ENCODE measurements at places on chromosomes 16 and 17.

DNA sequence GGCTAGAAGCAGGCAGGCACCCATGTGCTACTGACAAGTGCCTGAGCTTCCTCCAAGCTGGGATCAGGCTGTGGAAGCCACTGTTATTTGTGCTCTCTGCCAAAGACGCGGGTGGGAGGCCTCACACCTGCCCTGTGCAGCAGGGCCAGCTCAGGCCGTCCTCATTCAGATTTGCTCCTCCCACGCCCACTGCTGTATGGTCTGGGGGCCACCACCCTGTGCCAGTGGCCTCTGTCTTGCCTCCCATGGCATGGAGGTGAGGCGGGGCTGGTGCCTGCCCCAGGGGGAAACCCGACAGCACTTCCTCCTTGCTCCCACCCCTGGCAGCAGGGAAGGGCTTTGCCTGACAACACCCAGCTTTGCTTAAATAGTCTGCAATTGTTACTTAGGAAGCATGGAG, 356.5 kb upstream of the CDH8 start:
- no peak for DNase-seq

DNA sequence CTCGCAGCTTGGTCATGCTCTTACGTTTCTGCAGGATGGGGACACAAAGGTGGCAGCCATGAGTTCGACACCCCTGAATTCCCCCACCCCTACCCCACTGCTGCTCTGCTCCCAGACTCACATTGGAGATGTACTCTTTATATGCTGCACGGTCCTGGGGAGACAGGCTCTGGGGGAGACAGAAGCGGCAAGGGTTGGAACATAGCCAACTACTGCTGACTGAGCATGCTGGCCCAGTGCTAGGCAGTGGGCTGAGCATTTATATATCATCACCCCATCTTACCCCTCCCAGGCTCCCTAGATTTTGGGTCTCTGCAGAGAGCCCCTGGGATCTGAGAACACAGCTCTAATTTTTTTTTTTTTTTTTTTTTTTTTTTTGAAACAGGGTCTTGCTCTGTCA, 8.1 kb upstream of the ATXN7L3 start:
- no peak for DNase-seq

DNA sequence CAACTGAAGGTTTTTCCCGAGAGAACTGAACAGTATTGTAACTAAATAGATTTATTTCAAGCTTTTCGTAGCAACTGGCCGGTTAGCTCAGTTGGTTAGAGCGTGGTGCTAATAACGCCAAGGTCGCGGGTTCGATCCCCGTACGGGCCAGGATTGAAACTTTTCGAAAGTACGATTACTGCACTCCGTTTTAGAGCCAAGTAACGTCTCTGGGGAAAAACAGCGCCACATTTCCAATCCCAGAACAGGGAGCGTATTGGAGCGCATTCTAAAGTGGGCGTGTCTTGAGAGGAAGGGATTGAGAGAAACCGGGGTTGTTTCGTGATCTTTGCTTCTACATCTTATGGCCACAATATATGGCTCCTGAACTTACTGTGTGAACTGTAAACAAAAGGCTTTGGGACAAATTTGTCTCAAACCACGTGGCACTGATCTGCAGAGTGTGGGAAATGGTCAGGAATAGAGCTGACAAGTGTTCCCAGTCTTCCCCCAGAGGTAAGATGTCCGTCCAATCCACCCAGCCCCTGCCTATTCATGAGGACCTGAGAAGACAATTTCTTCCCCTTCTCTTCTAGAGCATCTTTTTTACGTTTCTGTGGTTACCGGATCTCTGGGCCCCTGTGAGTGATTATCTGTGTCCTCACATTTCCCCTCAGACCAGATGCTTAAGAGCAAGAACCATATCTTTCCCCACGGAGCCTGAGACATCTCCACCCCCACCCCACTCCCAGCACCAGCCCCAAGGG, 2.3 kb downstream of the BORCS6 start:
- peak; percentile 100 for DNase-seq

DNA sequence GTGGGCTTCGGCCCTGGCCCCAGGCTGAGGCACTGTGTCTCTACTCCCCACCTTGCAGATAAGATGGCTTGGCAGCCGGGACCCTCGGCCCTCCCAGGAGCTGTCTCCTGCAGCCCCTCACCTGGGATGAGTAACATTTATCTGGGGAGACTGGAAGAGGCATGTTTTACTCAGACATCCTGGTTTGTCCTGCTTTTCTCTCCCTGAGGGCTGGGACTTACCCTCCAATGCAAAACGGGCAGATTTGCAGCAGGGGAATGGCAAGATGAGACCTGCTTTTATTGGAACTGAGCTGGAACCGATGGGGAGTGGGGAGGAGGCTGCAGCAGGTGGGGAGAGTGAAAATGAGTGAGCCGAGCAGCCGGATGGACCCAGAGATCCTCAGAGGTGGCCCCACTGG, 27.3 kb upstream of the UBE2G1 start:
- no peak for DNase-seq

- no peak for DNase-seq
Measured at GRCh38 chr16:86297866-86298757, 212.2 kb upstream of the FOXF1 start.

DNA sequence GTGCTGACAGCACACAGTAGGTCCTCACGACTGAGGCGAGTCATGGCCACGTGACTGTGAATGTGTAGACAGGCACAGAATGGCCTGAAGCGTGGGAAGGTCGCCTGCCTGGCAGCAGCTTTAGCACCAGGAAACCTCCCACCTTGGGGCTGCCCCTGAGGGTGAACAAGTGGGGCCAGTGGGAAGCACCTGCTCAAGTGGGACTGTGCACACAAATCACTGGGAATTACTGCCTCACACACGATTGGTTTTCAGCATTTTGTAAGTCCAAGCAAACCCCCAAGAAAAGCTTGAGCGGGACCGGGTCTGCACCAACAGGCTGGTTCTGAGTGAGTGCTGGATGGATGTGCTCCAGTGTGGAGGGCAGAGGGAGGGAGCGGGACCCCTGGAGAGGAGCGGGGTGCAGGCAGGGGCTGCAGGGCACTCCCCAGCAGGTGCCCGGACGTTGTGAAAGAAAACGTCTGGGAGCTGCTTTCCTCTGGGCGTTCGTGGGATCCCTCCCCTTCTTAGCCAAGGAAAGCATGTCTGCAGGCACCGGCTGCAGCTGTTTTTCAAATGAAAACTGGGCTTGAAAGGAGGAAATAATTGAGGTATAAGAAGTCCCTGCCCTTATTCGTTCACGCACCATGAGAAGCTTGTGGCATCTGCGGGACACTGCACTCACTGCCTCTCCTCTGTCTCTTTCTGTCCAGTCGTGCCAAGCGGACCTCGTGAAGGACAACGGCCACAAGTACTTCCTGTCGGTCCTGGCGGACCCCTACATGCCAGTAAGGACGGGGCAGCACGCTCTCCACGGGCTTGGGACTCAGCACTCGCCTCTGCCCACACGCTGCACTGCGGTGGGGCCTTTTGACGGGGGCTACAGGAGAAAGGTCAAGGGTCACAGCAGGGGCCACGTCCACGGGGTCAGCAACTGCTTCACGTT, 111.7 kb upstream of the CHMP6 start:
- no peak for DNase-seq

- DNase-seq, result no peak
Measured at GRCh38 chr17:30351735-30352134, 17.9 kb upstream of the TMIGD1 start.

- DNase-seq, result no peak
Measured at GRCh38 chr17:42016411-42016831, 818 bp downstream of the DNAJC7 start.

Data from mesendoderm (in vitro differentiated cells).